ENCODE measurements at places on chromosomes 13 and 19.

GRCh38 chr13:99256709-99257108, 1.5 kb downstream of the GPR18 start:
- peak; percentile 50 for DNase-seq

DNA sequence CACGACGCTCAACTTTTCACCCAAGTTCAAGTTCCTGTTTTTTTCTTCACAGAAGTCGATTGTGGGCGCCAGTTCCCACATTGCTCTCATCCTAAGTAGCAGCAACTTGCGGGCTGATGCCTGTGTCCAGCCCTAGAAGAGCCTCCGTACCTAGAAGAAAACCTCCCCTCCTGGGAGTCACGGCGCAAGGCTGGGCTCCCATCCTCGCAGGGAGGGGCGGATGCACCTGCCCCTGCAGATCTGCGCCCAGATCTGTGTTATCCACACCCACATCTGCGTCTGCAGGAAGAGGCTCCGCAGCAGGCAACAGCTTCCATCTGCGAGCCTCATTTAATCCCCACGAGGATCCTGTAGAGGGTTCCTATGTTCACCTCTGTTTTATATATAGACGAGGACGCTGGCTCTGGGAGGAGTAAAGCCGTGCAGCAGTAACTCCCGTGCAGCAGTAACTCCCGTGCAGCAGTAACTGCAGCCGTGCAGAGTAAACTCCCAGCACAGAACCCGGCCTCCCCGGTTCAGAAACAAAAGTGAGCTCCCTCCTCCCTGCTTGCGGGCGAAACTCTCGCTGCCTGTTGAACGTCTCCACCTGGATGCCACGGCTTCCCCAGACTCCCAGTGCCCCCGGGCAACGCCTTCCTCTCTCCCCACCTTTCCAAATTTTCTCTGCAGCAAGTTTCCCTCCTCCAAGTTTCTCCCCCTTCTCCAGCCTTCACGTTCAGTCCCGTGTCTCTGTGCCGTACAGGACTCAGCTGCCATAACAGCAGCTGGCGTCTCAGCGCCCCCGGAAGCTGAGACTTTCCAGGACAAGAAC, 23.5 kb upstream of the LAIR1 start:
- DNase-seq, result no peak

- DNase-seq, result no peak
These were observed 435.4 kb upstream of the TSHZ3 start for GRCh38 chr19:31784671-31785101.

DNA sequence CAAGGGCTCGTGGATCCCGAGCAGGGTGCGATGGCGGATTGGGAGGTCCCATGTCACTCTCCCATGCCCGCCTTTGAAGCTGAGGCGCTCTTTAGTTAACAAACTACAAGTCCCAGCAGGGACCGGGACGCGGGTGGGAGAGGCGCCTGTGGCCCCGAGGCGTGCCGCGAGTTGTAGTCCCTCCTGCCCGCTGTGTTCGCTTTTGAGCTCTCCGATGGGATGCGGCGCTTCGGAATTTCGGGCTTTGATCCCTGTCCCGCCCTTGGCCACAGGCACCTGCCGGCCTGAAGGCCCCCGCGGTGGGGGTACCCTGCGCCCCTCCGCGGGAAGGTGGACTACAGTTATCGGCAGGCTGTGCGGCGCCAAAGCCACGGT, 11.0 kb downstream of the CYTH2 start:
- no peak for DNase-seq

Measured in fibroblast of villous mesenchyme (primary cell).